Kidney epithelial cell (primary cell): ENCODE measurements at places on chromosomes 5 and 9. TPM values are rescaled to one million over a fixed set of nuclear protein-coding genes. Genes with fewer than 3 reads are reported as not detected.

Gene C9orf78
- total RNA-seq = 50.9 and 77.3 TPM in 2 replicates

Gene MRPL36
- 42.8 and 51.6 TPM in 2 replicates for total RNA-seq

DNA sequence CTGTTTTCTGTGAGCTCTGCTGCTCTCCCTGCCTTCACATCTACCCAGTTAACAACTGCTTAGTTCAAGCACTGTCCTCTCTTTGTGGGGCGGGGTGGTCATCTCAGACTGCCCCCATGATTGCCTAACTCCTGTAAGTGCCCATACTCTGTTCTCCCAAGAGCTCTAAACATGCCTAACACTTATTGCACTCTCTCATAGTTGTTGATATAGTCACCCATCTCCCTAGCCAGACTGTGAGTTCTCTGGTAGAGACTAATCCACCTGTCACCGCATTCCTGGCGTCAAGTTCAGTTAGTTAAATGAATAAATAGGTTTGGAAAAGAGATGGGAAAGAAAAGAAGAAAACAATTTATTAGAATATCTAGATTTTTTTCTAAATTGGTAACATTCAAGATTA, 18.3 kb upstream of the MUSK start:
- no peak for DNase-seq

DNA sequence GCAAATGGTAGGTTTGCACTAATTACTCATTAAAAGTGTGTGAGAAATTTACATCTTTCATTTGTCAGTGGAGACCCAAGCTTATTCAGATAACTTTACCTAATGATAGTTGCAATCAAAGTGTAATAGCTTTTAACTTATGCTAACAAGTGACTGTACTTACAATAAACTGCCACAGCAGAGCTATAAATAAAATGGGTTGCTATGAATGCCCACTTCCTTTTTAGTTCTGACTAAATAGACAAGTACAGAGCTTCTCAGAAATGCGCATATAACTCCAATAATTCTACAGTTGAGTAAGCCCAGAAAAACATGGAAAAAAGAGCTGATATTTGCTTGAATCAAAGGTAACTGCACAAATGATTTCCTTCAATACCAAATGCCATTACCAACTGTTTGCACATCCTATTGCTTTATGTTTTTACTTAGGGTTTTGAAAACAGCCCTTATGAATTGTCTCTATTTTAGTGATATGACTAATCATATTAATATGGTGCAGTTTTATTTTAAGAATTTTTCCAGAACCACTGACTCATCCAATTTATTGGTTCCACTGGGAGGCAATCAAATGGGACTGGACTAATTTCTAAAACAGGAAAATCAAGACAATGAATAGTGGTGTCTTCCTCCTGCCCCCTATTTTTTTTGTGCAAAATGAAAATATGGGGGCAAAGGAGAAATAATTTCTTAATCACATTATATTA, 84.1 kb downstream of the PPP2R2B start:
- no peak for DNase-seq
